Stimulated activated CD4-positive, alpha-beta T cell treated with anti-CD3 and anti-CD28 coated beads, TNF-alpha, amount 100 ng/mL, for 1 hour (primary cell): ENCODE measurements at places on chromosomes 3 and 15.

DNA sequence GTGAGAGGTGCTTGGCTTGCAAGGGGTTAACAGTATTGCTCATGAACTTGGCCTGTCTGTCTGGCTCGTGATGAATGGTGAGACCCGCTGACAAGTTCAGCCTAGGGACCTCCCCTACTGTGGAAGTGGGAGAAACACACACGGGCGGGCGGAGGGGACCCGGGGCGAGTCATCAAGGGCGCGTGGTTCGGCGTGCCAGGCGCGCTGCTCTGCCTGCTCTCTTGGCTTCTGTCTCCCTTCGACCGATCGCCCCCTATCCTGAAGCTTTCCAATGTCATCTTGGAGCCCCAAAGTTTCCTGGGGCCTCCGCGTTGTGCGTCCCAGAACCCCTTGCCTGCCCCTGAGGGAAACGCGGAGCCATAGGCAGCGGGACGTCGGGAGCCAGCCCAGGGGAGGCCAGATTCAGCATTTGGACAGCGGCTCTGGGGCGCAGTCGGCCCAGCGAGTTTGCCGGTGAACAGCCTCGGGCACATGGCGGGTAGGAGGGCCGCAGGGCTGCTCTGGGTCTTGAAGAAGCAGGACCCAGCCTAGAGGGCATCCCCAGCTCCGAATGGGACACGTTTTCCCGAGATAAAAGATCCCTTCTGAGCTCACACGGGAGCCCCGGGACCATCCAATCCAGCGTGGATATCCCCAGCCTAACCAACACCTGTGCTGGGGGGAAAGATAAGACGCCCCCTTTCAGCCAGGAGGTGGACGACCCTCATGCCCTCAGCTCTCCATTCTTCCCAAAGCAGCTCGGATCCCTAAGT, 27.0 kb upstream of the POLG start:
- DNase-seq = peak; percentile 45

DNA sequence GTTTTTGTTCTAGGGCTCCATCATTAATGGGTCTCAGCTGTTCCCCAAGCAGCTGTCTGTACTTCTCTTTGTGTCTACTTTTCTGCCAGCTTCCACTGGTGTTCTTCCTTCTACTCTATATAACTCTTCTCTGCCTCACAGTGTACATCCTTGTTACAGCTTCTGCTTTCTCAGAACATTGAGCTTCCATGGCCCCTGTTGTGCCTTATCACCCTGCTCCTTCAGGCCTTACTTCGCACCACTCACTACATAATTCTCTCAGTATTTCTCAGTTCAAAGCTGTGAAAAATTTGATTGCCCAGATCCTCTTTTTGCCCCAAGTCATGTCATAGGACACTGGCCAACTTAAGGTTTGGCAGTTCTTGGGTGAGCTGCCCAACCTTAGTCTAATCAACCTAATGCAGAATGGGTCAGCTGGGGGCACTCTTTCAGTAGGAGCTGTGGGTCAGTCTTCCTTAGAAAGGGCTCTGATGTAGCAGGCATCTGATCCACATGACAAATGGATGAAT, 28.9 kb downstream of the CSTA start:
- no peak for DNase-seq

GRCh38 chr3:48696601-48697000, 10.9 kb upstream of the NCKIPSD start:
- no peak for DNase-seq

DNA sequence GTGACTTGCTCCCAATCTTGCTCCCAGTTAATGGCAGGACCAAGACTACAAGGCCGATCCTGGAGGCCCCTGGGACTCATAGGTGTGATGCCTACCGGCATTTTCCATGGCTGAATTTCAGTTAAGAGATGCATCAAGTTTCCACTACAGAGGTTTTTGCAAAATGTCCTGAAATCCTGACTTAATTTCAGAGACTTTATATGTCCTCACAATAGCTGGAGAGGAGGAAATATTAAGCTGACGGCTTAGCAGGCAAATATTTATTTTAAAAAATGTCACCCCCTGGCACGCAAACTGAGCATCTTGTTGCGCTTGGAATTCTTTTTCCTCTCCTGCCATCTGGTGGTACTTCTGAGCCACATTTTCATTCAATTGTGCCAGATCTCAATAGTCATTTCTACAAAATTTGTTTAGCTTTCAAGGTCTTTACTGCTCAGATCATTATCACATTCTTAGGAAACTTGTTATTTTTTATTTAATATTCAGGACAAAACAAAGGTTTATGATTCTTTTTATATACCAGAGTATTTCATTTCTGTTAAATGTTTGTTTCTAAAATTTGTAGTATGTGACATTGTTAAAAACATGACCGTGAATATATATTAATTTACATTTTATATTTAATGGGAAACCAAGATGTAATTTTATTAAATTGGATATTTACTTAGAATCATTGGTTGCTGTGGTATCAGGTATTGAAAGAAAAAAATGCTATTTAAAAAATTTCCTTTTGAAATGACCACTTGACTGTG, 189.2 kb upstream of the THRB start:
- no peak for DNase-seq

DNA sequence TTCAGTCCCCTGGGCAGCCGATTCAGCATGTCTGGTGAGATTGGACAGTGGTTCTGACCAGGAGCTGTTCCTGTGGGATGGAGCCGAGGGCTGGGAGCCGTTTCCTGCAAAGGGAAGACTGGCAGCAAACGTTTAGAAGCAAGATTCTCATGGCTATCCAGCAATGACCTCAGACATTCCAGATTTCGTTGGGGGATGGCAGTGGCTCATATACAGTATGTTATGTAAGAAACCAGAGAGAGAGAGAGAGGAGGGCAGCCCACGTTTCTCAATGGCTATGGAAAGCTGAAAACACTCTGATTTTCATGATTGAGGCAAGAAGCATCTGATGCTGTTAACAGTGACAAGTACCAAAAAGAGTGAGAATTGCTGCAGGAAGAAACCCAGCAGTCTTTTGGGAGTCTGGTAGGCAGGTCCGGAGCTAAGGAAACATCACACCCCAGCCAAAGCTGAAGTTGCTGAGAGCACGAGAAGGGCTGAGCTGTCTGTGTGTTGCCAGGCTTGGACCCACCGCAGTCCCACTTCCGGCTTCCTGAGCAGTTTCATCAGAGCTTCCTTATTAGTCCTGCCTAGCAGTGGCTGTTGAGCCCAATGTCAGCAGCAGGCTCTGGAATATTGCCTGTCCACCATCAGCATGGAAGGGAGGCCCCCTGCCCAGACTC, 25.6 kb upstream of the VPS8 start:
- DNase-seq = no peak

DNA sequence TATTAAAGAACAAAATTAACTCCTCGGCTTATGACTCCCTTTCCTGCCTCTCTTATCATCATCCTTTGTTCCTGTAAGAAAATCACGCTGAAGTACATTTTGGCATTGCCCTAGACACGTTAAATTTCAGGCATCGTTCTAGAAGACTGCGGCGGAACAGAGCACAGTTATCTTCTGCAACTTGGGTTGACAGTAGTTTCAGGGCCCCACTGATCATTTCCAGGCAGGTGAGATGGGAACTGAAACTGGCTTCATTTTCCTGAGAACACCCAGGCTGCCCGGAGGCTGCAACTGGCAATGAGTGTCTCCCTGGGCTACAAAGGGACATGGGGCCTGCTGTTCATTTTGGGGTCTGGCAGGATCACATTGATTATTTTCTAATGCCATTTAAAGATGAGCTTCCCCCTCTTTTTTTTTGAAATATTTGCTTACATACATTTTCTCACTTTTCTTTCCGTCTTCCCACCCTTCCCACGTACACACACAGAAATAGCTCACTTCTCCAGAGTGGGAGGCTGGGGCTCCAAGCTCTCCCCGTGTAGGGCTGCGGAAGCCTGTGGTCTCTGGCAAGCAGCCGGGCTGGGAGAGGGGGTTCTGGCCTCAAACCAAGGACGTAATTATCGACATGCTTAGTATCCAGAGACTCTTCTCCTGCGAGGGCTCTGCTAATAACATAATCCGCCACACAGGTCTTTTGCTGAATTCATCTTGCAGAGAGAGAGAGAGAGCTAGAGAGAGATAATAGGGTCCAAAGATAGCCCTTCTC, 267.4 kb downstream of the ABHD5 start:
- no peak for DNase-seq

DNA sequence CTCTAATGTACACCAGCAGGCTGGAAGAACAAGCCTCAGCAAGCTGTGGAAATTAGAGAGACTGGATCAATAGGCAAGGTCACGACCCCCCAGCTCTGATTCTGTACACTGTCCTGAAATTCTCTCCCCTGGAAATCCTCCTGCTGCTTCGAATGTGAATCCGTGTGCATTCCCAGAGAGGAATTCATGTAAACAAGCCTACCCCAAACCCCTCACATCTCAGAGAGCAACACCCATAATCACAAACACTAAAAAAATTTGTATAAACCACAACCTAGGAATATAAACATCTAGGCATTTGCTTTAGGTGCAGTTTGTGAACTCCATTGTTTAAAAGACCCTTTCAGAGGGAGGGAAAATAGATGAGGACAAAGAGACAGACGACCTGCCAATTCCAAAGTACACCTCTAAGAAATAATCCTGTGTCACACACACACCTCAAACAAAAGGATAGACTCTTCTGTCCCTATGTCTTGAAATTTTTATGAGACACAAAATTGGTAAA, 325.2 kb downstream of the WDR72 start:
- no peak for DNase-seq

- no peak for DNase-seq
Measured at GRCh38 chr3:111971533-111972130, 7.2 kb upstream of the ABHD10 start.

DNA sequence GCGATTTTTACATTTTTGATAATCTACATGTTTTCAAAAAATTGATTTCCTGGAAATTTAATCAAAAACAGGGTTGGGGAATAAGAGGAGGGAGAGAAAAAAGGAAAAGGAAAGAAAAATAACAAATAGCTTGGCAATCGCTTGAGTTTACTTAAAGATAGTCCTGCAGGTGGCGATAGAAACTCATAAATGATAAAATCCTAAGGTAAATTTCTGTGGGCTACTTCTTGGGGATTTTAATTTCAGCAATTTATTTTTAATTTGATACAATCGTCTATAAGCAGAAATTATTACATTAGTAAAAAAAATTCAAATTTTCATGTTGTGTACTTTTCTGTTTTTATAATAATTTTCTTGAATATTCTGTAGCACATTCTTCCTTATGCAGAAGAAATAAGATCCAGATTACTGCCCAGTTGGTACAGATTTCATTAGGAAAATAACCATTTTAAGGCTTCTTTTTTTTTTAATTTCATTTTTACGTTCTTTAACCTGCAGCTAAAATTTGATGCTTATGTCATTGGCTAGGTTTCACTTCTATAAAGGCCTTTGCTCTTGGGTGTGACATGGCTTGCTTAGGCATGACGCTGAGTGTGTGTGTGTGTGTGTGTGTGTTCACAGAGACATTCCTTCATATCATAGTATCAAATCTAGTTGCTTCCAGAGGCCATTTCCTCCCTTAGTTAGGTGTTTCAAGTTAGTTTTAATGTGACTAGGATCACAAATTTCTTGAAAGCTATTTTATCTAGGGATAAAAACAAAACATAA, 181.8 kb downstream of the MCTP2 start:
- DNase-seq = no peak
